ENCODE measurements at places on chromosomes 4 and X. TPM values are rescaled to one million over a fixed set of nuclear protein-coding genes. Genes with fewer than 3 reads are reported as not detected.
A peak's percentile ranks its signal among the peaks of the same experiment; 100 is the strongest.

GRCh38 chrX:9532349-9532748 lies 67.5 kb downstream of the TBL1X start:
- H3K27me3 ChIP-seq: no peaks in the 10 kb centered on the region
- peaks cover 39% of the 10 kb centered on the region for H3K4me1 ChIP-seq
- DNase-seq: no peak
- no peak overlapping the region for H3K27ac ChIP-seq

- no peak overlapping the region for H3K27ac ChIP-seq
- no peaks in the 10 kb centered on the region for H3K27me3 ChIP-seq
- H3K4me3 ChIP-seq: no peak overlapping the region
- H3K4me1 ChIP-seq: peaks cover 46% of the 10 kb centered on the region
- no peak for DNase-seq
- 0 out of 2 replicates have a peak, but pooled peaks cover 4% of the 10 kb centered on the region for H3K36me3 ChIP-seq
These were observed 7.2 kb downstream of the CRMP1 start for GRCh38 chr4:5885733-5886132.

- no peak overlapping the region for H3K4me3 ChIP-seq
- DNase-seq: no peak
- no peaks in the 10 kb centered on the region for H3K36me3 ChIP-seq
- no peaks in the 10 kb centered on the region for H3K4me1 ChIP-seq
These were observed 75.9 kb downstream of the COQ2 start for GRCh38 chr4:83208371-83209365.

GRCh38 chrX:47380268-47380667 lies 9.9 kb downstream of the ZNF157 start:
- H3K27ac ChIP-seq: no peak overlapping the region
- H3K36me3 ChIP-seq: no peaks in the 10 kb centered on the region
- DNase-seq: peak; percentile 58
- H3K27me3 ChIP-seq: no peaks in the 10 kb centered on the region
- no peaks in the 10 kb centered on the region for H3K4me1 ChIP-seq

BEX3 gene
- 238 TPM for total RNA-seq

Data from SJCRH30 (cell line).